ENCODE measurements at places on chromosomes 11 and 22.
A peak's percentile ranks its signal among the peaks of the same experiment; 100 is the strongest.

- no peak for DNase-seq
Measured at GRCh38 chr22:29270475-29271271, 2.6 kb downstream of the EWSR1 start.

- DNase-seq: no peak
Measured at GRCh38 chr11:12329169-12329568, 48.2 kb upstream of the PARVA start.

GRCh38 chr11:12043959-12044791 is 35.7 kb upstream of the DKK3 start:
- DNase-seq: peak; percentile 40

DNA sequence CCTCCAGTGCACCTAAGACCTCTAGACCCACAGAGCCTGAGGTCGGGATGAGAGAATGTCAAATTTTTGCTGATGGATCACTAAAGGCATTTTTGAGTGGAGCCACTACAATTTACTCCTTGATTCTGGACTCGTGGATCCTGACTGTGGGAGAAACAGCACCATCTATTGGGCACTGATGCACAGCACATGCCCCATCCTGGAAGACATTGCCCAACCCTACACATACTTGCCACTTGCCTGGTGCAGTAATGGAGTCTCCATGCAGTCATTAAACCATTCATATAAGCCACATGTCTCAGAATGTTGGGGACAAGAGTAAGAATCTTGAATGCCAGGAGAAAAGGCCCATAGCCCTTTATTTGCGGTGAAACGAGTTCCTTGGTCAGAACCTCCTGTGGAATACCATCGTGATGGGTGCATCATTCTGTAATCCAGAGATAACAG is 103.9 kb downstream of the GGTLC2 start:
- DNase-seq: no peak

DNA sequence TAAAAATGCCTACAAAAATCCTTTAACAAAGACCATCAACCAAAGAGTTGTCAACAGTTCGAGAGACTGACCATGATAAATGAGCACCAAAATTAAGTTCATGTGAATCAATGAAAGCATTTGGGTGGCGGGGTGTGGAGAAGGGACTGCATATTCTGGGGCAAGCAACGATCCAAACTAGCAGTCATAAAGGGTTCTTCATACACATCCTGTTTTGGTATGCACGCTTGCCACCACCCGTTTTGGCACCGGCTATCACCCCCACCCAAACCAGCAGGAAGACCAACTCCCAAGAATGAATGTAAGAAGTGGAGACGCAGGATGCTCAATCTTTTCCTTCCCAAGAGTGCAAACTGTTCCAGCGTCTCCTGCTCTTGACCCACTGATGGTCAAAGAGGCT is 80.8 kb downstream of the SGSM3 start:
- DNase-seq: no peak

- DNase-seq: no peak
Measured at GRCh38 chr11:74543991-74544390, 48.4 kb upstream of the POLD3 start.

DNA sequence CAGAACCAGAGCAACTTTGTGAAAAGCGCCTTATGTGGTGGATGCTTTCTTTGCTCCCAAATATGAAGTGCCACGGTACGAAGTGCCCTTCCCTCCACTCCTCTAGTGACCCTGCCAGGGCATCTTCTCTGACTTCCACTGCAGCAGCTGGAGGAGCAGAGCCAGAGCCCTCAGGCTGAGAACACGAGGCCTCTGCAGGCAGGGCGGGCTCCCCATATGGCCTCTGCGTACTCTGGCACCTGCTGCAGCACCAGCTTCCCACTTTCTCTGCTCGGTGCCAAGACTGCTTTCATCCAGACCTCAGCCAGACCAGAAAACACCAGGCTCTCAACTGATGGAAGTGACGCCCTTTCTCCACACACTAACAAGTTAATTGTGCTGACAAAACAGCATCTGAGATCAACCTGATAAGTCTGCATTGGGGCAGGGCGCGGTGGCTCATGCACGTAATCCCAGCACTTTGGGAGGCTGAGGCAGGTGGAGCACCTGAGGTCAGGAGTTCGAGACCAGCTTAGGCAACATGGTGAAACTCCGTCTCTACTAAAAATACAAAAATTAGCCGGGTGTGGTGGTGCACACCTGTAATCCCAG is 12.8 kb downstream of the UFD1 start:
- DNase-seq: no peak

DNA sequence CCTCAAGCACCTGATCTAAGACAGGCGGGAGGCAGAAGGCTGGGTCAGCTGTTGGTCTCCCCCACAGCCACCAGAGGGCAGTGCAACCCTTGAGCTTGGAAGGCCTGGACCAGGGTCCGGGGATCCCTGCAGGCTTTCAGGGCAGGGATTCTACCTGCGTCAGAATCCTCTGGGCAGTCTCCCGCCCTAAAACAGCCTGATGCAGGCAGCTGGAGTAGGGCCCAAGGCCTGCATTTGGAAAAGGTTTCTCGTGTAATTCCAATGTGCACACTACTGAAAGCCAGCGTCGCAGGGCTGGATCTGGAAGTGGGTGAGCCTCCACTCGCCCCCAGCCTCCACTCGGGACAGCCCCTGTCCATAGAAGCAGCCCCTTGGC is 31.8 kb downstream of the BID start:
- DNase-seq: peak; percentile 34

DNA sequence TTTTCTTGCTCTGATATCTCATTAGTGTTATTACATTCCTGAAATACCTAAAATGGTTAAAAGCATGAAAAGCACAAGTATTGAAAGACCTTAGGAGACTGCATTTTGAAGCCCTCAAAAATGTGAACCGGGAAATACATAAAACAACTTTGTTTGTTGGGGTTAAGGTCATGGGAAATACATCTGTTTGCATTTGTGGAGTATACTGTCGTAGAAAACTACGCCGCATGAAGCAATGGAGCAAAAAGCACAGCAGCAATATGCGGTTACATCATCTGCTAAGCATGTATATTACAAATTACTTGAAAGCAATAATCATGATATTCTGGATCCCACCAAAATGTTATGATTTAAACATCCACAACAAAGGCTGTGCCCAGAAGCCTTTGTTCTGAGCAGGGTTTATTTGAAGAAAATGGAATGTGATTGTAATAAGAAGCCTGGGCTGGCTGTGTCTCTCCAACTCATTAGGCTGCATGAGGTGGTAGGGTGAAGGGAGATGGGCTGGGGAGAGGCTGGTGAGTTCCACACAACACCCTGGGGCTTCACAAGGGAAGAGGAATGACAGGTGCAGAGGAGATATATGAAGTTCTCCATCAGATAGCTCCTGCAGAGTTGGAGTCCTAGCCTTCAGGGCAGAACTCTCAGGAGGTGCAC is 64.7 kb upstream of the LIN7C start:
- DNase-seq: no peak

- DNase-seq: no peak
Measured at GRCh38 chr11:73401217-73401923, 25.2 kb downstream of the RELT start.

- no peak for DNase-seq
Measured at GRCh38 chr22:24106385-24107381, 74.6 kb upstream of the SUSD2 start.

GRCh38 chr11:37525336-37525735 is 927.3 kb upstream of the RAG2 start:
- DNase-seq: no peak

- DNase-seq: peak; percentile 40
Measured at GRCh38 chr11:72676861-72677341, 2.7 kb upstream of the PDE2A start.

DNA sequence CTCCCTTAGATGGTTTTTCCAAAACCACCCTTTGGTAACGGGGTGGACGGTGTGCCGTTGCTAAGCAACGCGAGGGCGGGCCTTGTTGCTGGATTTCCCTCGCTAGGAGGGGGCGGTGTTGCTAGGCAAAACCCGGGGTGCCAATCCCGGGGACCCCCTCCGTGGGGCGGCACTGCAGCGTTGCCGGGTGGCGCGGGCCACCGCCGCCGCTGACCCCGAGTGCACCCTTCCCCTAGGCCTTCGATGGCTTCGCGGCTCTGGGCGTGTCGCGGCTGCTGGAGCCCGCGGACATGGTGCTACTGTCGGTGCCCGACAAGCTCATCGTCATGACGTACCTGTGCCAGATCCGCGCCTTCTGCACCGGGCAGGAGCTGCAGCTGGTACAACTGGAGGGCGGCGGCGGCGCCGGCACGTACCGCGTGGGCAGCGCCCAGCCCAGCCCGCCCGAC is 8.9 kb downstream of the EHBP1L1 start:
- no peak for DNase-seq

- no peak for DNase-seq
Measured at GRCh38 chr22:38890377-38890776, 18.4 kb upstream of the CBX6 start.

- no peak for DNase-seq
Measured at GRCh38 chr11:12232817-12233601, 122.6 kb downstream of the MICAL2 start.

DNA sequence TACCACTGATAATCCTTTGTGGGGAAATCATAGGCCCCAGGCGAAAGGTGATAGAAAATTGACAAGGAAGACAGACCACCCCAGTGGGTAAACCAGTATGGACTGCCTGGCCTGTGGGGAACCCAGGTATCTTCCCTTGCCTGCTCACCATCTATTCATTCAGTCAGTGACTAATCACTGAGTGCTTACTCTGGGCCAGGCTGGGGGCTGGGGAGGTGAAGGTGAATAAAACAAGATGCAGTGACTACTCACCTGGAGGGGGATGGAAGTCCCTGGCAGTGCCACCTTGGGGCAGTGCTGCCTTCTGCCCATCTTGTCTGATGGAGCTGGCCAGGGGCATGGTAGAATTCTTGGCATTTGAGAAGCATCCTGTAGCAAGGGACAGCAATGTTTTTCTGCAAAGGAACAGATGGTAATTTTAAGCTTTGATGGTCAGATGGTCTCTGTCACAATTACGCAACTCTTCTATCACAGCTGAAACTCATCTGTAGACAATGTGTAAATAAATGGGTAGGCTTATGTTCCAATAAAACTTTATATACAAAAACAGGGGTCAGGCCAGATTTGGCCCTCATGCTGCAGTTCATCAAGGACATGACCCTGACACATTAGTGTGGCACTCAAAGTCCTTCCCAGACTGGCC is 4.6 kb downstream of the ISX start:
- no peak for DNase-seq

GRCh38 chr22:25908755-25909154 is 166.8 kb downstream of the MYO18B start:
- DNase-seq: no peak

- no peak for DNase-seq
Measured at GRCh38 chr22:46684706-46685105, 53.3 kb downstream of the CERK start.

DNA sequence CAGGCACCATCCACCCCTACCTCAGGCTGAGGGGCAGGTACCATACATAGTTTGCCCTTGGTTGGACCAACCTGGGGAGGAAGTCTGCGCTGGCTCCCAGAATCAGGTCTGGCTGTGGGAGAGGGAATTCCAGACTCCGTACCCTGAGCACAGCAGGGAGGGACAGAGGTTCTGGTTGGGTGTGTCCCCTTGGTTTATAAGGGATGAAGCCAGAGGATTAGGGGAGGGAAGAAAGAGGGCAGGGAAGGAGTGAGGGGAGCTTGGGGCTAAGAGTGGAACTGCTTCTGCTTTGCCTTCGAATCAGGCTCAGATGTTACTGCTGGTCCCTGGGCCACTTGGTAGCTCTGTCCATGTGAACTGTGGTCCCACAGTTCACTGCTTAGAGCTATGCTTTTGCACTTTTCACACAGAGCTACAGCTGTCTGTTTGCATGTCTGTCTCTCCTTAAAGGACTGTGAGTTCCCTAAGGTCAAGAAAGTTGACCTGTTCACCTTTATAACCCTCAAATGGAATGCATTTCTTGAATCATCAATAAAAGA is 9.2 kb downstream of the MMP20 start:
- DNase-seq: no peak

- no peak for DNase-seq
Measured at GRCh38 chr11:108967571-108967970, 302.7 kb downstream of the DDX10 start.

GRCh38 chr11:76803811-76804600 is 20.9 kb downstream of the TSKU start:
- no peak for DNase-seq

DNA sequence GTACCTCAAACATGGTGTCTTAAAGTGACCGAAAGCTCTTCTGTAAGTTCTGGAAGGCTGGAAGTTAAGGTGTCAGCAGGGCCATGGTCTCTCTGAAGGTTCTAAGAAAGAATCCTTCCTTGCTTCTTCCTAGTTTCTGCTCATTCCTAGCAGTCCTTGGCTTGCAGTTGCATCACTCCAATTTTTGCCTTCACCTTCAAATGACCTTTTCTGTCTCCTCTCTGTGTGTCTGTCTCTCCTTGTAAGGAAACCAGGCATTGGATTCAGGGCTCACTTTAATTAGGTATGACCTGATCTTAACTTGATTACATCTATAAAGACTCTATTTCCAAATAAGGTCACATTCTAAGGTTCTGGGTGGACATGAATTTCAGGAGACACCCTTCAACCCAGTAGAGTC is 8.7 kb downstream of the AASDHPPT start:
- no peak for DNase-seq

- no peak for DNase-seq
Measured at GRCh38 chr11:66889960-66890359, 33.1 kb downstream of the LRFN4 start.

GRCh38 chr11:109864151-109864661 is 229.0 kb upstream of the ZC3H12C start:
- DNase-seq: no peak

GRCh38 chr11:129370715-129371114 is 4.9 kb upstream of the BARX2 start:
- no peak for DNase-seq

GRCh38 chr11:75291741-75292140 is 51.2 kb downstream of the TPBGL start:
- DNase-seq: no peak

GRCh38 chr22:17717708-17718107 is 56.6 kb downstream of the BID start:
- DNase-seq: no peak

- DNase-seq: peak; percentile 13
Measured at GRCh38 chr11:67732045-67732787, 57.8 kb upstream of the ALDH3B2 start.

- DNase-seq: no peak
Measured at GRCh38 chr22:40534379-40535188, 101.9 kb downstream of the MRTFA start.

GRCh38 chr22:43891360-43892182 is at the start of gene PNPLA5:
Gene PNPLA5 (minus strand): TSS chr22:43892013. CDS start chr22:43891880, 133 bp downstream.
- no peak for DNase-seq

Measured in activated CD4-positive, CD25-positive, alpha-beta regulatory T cell treated with anti-CD3 and anti-CD28 coated beads, Interleukin-2, amount 50 U/mL, for 16 hours (primary cell).